ENCODE measurements at places on chromosomes 4 and X.

GRCh38 chrX:107601759-107602158 lies 26.6 kb upstream of the PRPS1 start:
- DNase-seq, result no peak

DNA sequence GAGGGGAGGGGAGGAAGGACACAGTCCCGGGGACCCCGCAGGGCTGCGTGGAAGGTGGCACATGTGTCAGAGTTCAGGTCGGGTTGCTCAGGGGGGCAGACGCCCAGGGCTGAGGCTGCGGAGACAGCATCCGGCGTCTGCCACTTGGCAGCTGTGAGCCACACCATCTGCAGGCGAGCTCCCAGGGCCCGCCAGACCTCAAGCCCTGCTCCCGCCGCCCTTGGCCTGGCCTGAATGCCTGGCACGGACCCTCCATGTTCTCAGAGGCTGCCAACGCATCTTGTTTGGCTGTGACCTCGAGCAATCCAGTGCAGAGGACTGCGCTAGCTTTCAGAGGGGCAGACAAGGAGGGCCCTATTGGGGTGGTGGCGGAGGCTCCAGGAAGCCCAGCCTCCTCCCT lies 5.1 kb downstream of the BGN start:
- no peak for DNase-seq

- no peak for DNase-seq
Observed at GRCh38 chrX:101349193-101349562, 636 bp upstream of the TIMM8A start.

GRCh38 chr4:184408021-184408683 lies 66.2 kb downstream of the IRF2 start:
- DNase-seq, result no peak

All from GM04503 (cell line).